Activated naive CD4-positive, alpha-beta T cell treated with anti-CD3 and anti-CD28 coated beads for 36 hours (primary cell): ENCODE measurements at places on chromosomes 16 and 17. TPM values are rescaled to one million over a fixed set of nuclear protein-coding genes. Genes with fewer than 3 reads are reported as not detected.

DNA sequence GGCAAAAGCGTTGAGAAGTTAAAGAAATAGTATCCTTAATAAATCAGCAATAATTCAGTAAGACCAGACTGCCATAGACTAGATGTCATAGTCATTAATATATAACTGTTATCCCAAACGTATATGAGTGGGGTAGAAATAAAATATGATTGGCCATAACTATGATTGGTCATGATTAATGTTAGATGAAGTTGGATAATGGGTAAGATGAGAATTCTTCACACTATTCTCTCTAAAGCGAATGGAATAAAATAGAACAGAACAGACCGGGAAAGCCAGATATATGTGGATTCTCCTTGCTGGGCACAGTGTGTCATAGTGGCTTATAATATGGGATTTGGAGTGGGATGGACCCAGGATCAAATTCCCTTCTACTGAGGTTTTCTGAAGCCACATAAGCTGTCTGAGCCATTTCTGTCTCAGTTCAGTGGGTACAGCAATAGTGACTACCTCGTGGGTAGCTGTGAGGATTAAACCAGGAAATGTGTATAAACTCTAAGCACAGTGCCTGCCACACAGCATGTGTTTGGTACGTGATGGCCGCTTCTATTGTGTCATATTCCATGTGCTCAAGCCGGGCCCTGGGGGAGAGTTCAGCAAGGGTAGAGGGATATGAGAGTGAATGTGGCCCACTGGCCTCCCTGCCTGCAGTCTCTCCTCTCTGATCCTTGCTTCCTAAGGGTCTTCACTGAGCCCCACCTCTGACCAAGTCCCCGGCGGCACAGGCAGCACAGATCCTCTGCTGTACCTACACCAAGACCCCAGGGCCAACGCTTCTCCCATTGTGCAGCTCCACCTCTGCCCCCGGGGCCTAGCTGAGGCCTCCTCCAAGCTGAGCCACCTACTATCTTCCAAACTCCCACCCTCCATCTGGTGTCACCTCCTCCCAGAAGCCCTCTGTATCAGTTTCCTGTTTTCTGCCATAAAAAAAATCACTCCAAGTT, 3.7 kb downstream of the CETP start:
- no peak for DNase-seq

NPIPB6 gene
- total RNA-seq, result 2.0 TPM

NPIPA7 gene
- total RNA-seq, result 4.4 TPM

- no peak for DNase-seq
Measured at GRCh38 chr16:67959536-67960329, 8.7 kb downstream of the SLC12A4 start.

SLFN14 gene
- not detected for total RNA-seq

- DNase-seq, result peak; percentile 73
Measured at GRCh38 chr17:4944163-4944553, 4.1 kb downstream of the RNF167 start.

DNA sequence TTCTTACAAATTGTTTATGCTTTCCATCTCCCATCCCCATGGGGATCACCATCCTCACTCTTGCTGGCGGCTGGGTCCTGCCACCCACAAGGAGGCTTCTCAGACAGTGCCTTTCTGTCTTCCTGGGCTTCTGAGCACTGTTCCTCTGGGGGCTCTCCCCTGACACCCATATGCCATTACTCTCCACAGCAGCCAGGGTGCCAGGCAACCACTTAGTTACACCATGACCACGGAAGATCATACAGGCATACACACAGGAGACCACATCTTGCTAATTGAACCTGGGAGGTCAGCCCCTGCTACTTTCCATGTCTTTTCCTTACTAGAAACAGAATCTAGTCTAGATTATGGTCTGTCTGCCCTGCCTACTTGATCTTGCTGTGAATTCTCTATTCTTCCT, 27.7 kb upstream of the HS3ST2 start:
- DNase-seq, result no peak

- peak; percentile 27 for DNase-seq
Measured at GRCh38 chr16:50747207-50747956, 5.5 kb downstream of the CYLD start.

DNA sequence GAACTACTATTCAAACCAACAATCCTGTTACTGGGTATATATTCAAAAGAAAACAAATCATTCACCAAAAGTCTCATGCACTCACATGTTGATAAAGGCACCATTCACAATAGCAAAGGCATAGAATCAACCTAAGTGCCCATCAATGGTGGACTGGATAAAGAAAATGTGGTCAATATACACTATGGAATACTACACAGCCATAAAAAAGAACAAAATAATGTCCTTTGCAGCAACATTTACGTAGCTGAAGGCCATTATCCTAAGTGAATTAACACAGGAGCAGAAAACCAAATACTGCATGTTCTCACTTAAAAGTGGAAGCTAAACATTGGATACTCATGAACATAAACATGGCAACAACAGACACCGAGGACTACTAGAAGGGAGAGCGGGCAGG, 41.9 kb downstream of the KCNJ16 start:
- no peak for DNase-seq

CLEC19A gene
- total RNA-seq, result not detected

- DNase-seq, result peak; percentile 14
Measured at GRCh38 chr16:77585379-77586251, 136.7 kb upstream of the NUDT7 start.

ABCC3 gene
- total RNA-seq, result not detected

NPIPB2 gene
- 8.7 TPM for total RNA-seq

GRCh38 chr16:71590584-71590983, 13.7 kb upstream of the TAT start:
- DNase-seq, result no peak

- no peak for DNase-seq
Measured at GRCh38 chr17:10332515-10332914, 40.3 kb downstream of the MYH13 start.
